ENCODE measurements at places on chromosomes 6 and 20. TPM values are rescaled to one million over a fixed set of nuclear protein-coding genes. Genes with fewer than 3 reads are reported as not detected.

DNA sequence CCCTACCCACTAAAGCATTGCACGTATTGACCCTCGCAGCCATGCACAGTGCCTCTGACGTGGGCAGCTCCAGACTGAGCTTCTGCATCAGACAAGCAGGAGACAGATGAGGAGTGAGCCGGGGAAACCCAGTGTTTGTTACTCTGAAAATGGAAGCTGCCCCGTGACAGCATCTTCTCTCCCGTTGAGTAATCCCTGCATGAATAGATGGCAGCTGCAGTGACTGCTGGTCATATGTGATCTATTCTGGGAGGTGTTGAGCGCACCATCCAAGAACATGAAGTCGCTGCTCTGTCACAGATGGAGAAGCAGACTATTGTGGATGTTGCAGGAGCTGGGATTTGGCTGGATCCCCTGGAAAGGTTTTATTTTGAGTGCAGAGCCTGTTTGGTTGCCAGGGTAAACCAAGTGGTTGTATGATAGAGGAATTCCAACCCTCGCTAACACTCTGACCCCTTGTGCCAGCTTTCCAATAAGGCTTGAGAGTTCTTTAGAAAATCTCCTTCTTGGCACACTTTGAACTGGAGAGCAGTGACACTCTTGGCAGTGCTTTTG is 242.2 kb downstream of the NRN1 start:
- DNase-seq, result peak; percentile 87

DNA sequence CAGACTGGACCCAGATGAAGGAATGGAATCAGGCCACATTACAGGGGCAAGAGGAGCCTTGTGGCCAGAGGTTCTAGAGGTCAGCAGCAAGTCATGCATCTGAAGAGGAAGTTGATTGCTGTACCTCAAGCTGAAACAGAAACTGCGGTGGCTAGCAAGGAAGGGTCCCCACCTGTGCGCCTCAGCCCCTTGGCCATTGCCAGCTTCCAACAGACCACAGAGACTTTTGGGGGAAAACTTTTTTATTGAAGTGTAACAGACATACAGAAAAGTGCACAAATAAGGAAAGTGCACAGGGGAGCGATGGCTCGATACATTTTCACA is 26.8 kb upstream of the SLC9A8 start:
- no peak for DNase-seq

Gene TOX2
- 15.9 TPM for polyA plus RNA-seq

DNA sequence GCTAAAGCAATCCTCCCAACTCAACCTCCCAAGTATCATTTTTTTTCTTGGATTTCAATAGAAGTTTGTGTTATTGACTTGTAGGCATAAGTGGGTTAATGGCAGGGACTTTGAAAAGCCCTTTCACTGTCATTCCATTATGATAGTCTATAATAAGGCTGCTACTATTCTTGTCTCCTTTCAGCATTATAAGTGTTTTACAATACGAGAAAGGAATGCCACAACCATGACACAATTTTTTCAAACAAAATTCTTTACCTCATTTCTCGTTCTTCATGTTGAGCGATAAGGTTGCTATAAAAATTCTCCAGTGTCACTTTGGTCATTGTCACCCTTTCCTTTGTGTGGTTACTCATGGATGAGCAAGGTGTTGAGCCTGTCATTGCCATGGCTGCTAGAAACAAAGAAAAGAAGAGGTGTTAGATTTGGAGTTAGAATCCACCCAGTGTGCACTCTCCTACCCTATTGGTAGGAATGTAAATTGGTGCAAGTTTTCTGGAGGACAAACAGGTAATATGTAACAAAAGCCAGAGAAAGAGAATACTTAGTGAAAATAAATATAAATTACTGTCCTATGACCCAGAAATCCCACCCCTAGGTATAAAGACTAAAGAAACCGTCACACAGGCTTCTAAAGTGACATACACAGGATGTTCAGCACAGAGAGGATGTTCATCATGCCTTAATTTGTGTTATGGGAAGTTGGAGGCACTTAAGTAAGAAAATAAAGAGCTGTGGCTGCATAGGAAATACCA is 7.3 kb downstream of the STK38 start:
- DNase-seq, result no peak

DNA sequence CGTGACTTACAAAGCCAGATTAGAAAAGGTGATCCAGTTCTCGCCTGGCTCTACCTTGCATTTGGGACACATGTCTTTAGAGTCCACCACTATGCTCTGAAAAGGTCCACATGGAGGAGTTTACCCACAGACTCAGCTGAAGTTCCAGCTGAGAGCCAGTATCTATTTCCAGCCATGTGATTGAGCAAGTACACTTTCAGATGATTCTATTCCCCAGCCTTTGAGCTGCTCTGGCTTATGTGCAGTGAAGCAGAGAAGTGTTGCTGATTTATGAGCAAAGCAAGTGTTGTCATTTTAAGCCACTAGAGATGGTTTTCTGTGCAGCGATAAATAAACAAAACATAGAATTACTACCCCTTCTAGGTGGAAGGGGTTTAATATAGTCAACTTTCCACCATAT is 520.8 kb upstream of the RNF217 start:
- no peak for DNase-seq

DNA sequence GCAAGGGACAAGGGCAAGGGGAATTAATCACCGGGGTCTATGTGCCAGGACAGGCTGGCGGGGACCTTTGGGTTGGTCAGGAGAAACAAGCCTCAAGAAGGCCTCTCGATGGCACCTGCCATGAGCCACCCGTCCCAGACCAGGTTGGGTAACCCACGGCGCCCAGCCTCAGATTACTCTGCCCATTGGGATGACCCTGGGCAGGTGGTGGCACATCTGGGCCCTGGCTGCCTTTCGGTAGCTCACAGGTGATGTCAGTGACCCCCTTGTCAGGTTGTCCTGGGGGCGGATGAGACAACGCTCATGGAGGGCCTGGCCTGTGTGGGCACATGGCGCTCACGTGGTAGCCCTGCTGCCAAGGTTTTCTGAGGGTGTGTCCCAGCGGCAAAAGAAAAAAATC is 152.2 kb downstream of the SYCP2 start:
- no peak for DNase-seq

DNA sequence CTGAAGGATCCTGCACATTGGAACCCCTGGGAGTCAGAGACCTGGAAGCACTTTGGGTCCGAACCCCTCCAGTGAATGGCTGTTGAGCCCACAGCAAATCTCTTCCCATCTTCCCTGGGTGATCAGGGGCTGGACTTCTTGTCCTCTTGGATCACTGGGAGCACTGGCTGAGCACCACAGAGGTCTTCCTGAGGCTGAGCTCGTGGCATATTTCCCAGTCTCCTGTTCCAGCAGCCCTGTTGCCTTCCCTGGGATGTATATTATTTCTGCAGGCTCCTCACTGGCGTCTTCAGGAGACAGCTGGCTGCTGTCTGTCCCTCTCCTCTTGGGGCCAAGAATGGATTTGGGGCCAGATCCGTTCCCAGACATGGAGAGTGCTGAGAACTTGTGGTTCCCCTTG is 43.4 kb downstream of the PTK7 start:
- no peak for DNase-seq

DNA sequence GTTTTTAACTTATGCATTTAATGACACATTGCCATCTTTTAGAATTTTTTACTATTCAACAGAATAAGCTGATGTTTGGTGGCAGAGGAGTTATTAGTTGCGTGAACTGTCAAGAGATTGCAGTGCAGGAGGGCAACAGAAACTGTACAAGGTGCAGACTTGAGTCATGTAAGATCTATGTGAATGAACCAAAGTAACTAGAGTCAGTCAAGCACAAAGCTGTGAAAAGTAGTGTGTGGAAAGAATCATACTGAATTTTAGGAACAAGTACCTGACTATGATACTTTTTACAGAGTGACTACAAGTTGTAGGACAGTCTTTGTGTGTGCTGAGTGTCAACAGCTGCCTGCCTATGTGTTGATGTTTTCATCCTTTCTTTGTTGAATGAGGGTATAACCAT is 2.7 kb upstream of the C6orf163 start:
- DNase-seq, result no peak

GRCh38 chr20:48538856-48539255 is 288.9 kb downstream of the PREX1 start:
- DNase-seq, result no peak

DNA sequence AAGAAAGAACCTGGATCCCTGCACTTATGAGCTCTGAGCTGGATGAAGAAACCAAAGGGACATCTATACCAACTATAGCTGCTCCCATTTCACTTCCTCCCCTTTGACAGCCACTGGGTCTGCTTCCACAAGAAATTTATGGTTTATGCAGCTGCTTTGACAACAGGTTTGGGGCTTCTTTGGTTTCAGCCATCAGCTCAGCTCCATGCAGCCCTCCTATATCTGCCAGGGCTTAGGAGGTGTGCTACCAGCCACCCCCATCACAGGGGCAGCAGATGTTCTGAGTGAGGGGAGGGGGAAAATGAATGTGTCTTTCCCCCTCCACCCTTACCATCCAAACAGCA is 29.2 kb upstream of the PKHD1 start:
- DNase-seq, result no peak

DNA sequence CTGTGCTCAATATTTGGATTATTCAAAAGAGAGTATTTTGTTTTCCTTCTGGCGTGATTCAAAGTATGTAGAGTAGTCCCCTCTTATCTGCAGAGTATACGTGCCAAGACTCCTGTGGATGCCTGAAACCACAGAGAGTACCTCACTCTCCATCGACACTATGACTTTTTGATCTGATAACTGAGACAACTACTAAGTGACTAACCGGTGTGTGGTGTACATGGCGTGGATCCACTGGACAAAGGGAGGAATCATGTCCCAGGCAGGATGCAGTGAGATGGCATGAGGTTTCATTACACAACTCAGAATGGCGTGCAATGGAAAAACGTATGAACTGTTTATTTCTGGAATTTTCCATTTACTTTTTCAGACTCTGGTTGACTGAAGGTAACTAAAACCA is 112.2 kb upstream of the PDE7B start:
- peak; percentile 86 for DNase-seq

DNA sequence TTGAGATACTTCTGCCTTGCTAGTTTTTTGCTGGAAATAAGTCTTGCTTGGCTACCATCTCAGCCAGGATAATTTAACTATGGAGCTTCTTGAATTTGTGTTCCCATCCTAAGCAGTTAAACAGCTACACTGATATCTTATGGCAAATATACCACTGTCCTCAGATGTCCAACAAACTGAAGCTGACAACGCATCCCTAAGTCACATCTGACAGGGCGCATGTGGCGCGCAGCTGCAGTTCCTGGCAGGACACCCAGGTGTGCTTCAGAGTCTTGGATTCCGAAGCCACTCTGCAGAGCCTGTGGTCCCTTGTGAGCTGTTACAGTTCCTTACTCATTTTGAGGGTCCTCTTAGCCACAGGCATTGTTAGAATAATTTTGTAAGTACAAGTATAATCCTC is 127.9 kb downstream of the WDR27 start:
- no peak for DNase-seq

DNA sequence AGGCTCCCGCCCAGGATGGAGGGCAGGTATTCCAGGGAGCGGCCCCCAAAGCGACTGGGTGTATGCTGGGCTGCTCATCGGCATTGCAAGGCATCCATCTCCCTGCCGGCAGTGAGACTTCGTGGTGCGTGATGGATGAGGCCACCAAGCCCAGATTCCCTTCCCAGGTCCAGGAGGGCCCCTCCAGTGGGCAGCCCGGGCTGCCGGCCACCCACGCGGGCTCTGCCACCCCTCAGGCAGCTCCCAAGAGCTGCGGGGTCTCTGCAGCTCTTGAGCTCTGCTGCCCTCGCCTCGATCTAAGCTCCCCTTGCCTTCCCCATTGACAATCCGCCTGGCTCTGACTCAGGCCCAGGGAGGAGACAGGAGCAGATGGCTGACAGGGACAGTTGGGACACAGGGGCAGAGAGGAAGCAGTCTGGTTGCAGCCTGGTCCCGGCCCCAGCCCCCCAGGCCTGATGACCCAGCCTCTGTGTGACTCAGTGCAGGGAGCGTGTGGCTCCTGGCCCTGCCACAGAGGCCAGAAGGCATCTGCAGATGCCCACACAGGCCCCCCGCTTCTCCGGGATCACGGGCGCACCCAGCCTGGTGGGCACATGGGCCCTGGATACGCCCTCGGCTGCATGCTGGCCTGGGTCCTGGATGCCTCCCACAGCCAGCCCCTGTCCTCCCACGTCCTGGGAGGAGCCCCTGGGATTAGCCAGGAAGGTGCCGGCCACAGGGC is 33.0 kb downstream of the SLCO4A1 start:
- peak; percentile 54 for DNase-seq

DNA sequence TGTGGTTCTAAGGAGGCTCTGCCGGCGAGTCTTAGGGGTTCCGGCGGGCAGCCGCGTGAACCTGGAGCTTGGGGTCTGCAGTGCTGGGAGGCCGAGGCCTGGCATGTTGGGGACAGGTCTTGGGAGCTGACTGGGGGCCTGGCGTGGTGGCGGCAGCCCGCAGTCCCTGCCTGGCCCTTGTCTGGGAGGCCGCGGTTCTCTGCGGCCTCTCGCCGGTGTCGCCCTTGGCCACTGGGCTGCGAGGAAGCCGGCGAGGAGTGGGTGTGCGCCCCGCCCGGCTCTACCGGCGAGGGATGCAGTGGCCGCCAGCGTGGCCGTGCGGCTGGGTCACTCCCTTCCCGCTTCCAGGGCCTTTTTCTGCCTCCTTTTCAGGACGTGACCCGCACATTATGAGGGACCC is 36.3 kb downstream of the IGF2R start:
- DNase-seq, result no peak

Gene ME1
- polyA plus RNA-seq, result 10.0 TPM

- no peak for DNase-seq
Observed at GRCh38 chr20:63751471-63752271, 12.1 kb downstream of the SLC2A4RG start.

GRCh38 chr6:136526196-136526930 is 23.9 kb downstream of the MAP7 start:
- DNase-seq, result peak; percentile 83

Gene LINC00237
- not detected for polyA plus RNA-seq

DNA sequence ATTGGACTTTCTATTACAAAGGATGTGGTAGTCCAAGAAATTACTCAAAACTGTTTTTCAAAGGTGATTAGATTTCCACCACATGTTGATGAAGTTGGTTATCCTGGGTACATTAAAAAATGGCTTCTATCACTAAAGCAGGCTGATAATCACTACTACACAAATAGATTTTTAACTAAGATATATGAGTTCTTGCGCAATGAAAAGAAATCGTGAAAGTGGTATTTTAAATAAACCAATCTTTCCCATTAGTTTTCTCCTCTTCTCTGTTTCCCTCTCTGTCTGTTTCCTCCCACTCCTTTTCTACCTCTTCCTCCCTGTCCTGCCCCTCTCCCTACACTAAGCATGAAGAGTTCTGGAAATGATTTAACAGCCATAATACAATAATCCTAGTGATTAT is 487.9 kb upstream of the CITED2 start:
- DNase-seq, result no peak

All from GM23248 (cell line).